ENCODE measurements at places on chromosomes 16 and 17.

GRCh38 chr17:81916234-81917001 is 1.6 kb downstream of the SIRT7 start:
- DNase-seq, result no peak

GRCh38 chr17:74768069-74768762 is 7.9 kb downstream of the NAT9 start:
- DNase-seq, result no peak

DNA sequence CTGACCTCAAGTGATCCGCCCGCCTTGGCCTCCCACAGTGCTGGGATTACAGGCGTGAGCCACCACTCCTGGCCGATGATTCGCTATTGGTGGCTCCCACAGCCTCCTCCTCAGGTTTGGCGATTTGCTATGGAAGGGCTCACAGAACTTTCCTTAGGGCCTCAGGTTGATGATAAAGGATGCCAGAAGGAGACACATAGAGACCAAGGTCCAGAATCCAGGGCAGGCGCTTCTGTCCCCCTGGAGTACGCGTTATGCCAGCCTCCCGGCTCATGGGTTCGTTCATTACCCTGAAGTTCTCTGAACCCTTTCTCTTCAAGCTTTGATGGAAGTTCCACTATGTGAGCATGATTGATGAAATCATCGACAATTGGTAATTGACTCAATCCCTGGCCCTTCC is 19.9 kb downstream of the LGALS3BP start:
- no peak for DNase-seq

DNA sequence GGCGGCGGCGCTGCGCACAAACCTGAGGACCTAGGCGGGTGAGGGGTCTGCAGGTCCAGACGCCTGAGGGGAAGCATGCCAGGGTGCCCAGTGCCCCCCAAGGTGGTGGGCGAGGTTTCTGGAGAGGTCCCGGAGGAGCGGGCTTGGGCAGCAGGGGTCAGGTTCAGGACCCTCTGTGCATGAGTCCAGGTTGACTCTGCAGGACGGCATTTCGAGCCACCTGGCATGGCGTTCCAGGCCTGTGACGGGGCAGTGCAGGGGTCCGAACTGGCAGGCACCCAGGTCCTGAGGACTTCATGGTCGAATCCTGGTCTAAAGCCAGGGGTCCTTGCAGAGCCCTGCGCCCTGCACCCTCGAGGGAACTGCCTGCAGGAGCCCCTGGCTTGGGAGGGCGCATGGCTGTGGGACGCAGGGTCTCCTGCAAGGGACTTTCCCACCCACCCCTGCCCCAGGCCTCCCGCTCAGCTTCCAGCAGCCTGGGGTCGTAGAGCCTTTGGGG is 3.5 kb downstream of the SLC16A3 start:
- DNase-seq, result no peak

DNA sequence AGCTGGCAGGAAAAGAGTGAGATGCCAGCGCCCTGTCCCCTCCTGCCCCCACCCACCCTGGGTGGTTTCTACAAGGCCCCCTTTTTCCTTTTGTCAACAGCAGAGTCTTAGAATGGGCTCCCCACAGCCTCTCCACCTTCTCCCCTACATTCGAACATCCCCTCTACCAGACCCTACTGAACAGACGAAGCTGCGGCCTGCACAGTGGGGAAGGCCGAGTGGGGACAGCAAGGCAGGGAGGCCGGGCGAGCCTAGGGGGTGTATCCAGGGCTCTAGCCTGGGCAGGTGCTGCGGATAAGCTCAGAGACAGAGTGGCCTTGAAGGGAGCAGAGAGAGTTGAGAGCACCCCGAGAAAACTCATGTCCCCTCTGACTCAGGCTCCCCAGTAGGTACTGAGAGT is 7.4 kb downstream of the ZACN start:
- DNase-seq, result no peak

- DNase-seq, result no peak
Measured at GRCh38 chr16:30478766-30479478, 6.4 kb downstream of the ITGAL start.

GRCh38 chr17:7440113-7440833 is 961 bp downstream of the FGF11 start:
- DNase-seq, result peak; percentile 47

- DNase-seq, result no peak
Measured at GRCh38 chr17:45391918-45392317, 40.8 kb downstream of the ARHGAP27 start.

- no peak for DNase-seq
Measured at GRCh38 chr16:30820952-30821421, 34.0 kb upstream of the ZNF629 start.

DNA sequence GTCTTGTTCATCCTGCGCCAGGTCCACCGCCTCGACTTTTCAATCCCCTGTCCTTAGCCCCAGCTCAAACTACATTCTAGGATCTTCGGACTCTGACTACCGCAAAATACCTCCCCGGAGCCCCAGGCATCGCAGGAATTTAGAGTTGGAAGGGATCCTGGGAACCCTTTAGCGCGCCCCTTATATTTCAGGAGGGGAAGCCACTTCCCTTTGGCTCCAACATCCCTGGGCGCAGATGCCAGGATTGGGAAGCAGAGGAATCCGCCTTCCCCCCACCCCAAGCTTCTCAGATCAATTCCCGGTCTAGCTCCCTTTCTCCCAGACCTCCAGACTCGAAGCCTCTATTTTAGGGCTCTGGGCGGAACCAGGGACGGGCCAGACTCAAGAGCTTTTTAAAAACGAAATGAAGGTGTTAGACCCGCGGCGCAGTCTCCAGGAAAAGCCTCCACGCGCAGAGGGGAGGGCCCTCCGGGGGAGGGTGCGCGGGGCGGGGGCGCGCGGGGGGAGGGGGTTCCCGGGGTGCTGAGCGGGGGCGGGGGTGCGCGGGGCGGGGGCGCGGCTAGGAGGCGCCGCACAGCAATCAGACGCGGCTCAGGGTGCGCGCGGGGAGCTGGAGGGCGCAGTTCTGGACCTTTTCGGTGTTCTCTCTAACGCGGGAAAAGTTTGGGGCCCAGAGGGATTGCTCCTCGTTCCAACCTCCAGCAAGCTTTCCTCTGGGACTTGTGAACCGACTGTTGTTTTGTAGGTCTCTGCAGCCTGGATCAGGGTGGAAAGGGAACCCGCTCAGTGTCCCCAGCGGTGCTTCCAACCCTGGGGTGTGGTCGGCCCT is 1.6 kb downstream of the AHSP start:
- no peak for DNase-seq

DNA sequence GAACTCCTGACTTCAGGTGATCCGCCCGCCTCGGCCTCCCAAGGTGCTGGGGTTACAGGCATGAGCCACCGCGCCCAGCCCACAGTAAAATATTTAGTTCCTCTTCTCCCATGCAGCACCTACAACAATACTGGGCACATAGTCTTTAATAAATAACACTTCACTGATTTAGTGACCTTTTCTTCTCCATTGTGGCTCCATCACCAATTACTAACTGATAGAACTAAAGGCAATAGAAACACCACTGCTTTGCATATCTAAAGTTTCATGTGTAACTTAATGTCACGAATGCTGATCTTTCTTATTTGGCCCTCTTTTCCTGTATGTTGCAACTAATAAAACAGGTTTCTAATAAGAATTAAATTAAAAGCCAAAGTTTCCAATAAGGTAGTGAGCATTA is 38.9 kb downstream of the TRIM37 start:
- no peak for DNase-seq

DNA sequence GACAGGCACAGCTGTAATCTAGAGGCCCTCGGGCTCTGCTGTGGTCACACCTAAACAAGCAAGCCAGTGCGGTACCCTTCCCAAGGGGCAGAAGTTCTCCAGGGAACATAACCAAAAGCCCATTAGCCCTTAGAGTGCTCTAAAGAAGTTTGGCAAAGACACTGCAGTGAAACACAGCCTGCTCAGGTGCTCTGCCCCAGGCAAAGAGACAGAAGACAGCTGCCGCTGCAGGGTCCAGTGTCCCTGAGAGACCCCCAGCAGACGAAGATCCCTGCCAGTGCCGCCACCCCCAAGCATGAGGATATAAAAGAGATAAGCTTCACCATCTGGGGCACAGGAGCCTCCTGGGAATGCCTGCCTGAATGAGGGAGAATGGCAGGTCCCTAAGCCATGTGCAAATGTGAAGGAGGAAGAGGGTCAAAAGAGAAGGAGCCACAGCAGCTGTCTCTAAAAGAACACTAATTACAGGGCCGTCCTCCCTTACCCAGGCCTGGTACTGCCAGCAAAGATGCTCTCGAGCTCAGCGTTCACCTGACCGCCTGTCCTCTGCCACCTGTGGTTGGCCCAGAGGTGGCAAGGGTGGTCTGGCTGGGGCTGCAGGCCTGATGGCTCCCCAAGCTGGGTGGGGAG is 29.7 kb downstream of the CUEDC1 start:
- DNase-seq, result no peak

DNA sequence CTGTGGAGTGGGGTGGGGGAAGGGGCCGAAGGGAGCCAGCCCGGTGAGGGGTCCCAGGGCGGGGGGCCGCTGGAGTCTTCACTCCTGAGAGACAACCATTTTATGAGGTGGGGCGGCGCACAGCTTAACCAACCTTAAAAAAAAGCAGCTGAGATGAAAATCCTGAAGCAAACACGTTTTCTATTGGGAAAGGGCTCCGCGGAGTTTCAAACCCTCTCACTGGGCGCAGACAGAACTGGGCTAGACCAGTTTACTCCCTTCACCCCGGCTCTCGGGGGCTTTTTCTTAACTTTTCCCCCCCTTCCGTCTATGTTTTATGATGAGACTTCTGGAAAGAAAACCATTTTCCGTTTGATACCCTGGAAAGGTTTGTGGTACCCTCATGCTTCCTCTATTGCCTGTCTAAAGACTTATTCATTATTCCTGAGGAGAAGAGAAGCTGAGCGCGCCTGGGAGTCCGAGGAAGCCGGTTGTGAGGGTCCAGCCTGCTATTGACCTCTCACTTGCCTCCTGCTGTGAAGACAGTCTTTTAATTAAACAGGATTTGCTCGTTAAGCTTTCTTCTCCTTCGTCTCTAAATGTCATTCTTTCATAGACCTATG is 482 bp upstream of the SSH2 start:
- DNase-seq, result no peak

DNA sequence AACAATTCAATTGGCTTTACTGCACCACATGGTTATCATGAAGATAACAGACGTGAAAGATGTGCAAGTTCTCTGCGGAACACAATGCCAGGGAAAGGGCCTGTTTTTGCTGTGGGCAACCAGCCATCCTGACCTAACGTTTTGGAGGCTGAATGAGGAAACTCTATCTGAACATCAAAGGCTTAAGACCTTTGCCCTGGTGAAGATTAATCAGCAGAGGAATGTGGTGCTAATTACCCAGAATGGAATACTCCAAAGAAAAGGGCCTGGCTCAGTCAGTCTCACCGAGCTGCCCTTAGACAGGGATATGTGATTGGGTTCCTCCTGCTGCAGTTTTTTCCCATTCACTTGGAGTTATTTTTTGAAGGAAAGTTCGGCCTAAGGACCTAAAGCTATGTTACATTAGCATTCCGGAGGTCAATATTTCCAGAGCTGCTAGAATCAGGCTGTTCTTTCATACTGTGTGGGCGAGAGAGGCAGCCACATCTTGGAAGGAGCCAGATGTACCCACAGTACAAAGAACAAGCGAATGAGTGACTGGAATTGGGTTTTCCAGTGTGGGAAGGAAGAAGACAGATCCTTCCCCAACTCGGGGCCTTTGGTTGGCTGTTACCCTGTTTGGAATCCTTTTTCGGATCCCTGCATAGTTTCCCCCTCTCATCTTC is 15.5 kb downstream of the ASIC2 start:
- peak; percentile 41 for DNase-seq

DNA sequence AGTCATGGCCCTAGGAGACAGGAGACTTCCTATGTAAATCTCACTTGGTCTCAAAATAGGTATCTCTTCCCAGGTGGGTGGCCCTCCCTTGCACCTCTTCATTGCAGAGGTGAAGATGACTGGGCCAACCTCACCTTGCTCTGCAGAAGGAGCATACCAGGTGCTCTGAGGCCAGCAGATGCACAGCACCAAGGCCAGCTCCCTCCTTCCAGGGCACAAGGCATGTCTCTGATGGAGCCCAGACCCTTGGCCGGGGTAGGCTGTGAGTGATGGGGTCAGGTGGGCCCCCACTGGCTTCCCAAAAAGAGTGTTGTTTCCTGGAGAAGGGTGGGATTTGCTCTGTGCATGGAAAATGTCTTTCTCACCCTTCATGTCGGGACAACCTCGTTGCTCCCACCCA is 12.8 kb downstream of the CACNG5 start:
- no peak for DNase-seq

DNA sequence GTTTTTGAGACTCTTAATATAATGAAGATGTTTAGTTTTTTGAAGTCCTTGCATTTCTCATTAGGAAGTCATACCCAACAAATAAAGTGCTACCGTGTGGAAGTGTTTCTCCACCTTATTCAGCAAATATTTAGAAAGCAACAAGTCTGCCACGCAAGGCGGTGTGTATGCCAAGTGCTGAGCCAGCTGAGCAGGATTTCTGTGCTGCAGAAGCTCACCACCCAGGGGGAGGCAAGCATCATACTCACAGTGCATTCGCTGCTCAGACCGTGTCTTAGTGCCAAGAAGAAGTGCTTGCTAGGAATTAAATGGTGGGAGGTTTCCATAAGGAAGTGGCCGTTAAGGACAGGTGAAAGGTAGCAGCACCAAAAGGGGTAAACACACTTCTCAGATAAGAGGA is 111.2 kb downstream of the ARHGAP44 start:
- DNase-seq, result no peak

GRCh38 chr16:21083729-21084268 is 66.8 kb downstream of the DNAH3 start:
- DNase-seq, result no peak

- DNase-seq, result no peak
Measured at GRCh38 chr16:79664407-79664806, 63.9 kb upstream of the MAF start.

DNA sequence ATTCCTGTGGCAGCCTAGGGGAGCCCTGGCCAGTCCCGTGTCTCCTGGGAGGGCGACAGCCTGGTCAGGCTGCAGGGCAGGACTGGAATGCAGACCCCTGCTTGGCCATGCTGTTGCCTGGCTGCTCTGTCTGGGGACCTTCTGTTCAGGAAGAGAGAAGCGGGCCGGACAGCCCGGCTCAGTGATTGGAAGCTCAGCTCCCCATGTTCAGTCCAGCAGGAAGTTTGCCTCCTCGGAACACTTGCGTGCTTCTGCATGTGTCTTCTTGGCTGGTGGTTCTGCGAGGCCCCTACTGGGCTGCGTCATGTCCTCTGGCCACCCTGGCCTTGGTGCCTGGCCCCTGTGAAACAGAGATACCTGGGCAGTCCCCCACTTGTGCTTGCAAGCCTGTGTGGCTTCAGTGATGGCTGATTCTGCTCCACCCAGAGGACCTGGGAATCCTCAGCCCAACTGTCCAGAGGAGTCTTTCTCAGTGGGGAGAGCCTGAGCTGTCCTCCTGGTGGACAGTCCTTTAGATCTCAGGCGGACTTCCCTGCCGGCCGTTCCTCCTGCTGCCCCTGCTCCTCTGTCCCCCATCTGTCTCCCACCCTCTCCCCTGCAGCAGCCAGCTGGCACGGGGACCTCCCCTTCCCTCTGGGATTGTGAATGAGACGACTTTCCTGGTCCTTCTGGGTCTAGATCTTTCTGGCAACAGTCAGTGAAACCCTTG is 279.5 kb downstream of the SEC14L1 start:
- no peak for DNase-seq

- no peak for DNase-seq
Measured at GRCh38 chr17:9529033-9529700, 46.5 kb downstream of the STX8 start.

- DNase-seq, result no peak
Measured at GRCh38 chr17:37100231-37100630, 151.5 kb downstream of the AATF start.

GRCh38 chr16:65075877-65076276 is 46.0 kb downstream of the CDH11 start:
- DNase-seq, result no peak

- no peak for DNase-seq
Measured at GRCh38 chr16:87063543-87063942, 253.6 kb downstream of the C16orf95 start.

Data from left renal cortex interstitium (tissue), 4 donors.